ENCODE measurements at places on chromosomes 16 and 17.
A peak's percentile ranks its signal among the peaks of the same experiment; 100 is the strongest.

DNA sequence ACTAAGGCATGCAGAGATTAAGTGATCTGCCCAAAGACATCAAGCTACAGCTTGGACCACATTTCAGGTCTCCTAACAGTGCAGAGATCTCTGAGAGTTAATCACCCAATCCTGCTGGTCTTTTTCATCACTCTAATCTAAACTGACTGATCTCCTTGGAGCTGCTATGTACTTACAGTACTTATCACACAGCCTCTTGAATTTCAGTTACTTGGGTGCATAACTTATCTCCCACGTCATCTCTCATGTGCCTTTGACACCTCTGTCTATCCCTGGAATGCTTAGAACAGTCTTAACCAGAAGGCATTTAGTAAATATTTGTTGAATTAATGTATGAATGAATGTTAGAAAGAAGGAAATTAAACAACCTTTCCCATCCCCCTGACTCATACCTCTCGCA lies 139.0 kb downstream of the SNX11 start:
- no peak for DNase-seq

DNA sequence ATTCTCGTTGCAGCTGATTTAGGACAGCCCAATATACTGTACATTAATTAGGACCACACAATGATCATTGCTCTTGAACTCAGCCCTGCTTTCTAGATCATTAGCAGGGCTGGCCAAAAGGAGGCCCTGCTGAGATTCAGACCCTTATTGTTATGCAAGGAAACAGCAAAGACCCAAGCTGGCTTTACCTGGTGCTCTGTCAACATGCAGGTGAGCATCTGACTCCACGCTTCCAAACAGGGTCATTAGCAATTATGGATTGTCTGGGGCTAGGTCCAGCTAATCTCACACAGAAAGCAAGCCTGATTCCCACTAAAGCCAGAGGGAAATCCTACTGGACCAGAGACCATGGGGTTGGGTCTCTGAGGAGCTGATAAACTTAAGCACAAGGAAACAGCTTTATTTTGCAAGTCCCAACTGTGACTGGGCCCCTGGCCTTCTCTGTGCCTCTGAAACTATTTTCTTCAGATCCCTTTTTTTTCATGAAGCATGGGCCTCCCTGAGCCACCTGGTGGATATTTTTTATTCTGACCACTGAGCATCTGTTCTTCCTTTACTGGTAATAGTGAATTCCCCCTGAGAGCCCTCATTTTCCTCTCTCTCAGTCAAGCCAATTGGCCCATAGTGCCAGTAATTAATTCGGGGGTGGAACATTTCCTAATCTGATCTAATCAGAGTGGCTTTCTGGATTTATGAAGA lies 236.1 kb downstream of the GRIN2A start:
- DNase-seq = no peak

DNA sequence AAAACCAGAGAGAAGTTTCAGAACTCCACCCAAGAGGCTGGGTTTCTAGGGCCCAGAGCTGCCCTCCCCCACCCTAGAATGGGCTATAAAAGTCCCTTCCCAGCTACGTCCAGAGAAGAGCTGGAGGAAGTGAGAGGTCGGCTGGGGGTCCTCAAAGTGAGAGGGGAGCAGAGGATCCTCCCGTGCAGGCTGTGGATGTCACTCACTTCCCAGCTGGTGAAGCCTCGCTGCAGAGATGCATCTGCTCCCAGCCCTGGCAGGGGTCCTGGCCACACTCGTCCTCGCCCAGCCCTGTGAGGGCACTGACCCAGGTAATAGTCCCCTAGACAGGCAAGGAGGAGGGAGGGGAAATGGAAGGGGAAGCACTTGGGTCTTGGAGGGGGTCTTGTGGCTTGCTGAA lies at the start of gene EPX:
TSS of gene EPX (plus strand) at position 115 of the 400 bp plus-strand sequence. CDS start at position 236, 121 bp downstream.
- no peak for DNase-seq

GRCh38 chr17:13310858-13311257 lies 290.9 kb downstream of the HS3ST3A1 start:
- DNase-seq = no peak

- no peak for DNase-seq
Measured at GRCh38 chr16:52050418-52050817, 496.5 kb downstream of the TOX3 start.

DNA sequence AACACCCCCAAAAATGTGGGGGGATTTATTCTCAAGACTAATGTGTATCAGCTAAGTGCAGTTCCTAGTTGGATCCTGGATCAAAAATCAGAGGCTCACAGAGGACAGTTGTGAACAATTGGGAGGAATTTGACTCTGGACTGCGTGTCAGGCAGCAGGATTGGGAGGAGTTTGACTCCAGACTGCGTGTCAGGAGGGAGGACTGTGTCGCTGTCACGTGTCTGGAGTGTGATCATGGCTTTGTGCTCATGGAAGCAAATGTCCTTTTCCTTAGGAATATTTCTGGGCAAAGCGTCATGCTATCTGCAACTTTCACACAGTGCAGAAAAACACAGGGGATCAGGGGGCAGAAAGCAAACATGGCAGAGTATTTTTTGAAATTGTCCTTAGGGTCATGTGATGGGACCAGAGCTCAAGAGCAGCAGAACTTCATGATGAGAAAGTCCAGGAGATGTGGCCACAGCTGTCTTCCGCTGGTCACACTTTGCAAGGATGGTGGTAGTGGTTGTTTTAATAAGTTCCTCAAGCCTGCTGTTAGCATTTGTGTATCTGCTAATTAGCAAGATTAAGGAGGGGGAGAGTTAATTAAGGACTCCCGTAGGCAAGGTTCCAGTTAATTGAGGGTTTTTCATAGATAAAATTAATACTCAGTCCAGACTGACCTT lies 122.0 kb upstream of the CHMP6 start:
- DNase-seq = no peak

DNA sequence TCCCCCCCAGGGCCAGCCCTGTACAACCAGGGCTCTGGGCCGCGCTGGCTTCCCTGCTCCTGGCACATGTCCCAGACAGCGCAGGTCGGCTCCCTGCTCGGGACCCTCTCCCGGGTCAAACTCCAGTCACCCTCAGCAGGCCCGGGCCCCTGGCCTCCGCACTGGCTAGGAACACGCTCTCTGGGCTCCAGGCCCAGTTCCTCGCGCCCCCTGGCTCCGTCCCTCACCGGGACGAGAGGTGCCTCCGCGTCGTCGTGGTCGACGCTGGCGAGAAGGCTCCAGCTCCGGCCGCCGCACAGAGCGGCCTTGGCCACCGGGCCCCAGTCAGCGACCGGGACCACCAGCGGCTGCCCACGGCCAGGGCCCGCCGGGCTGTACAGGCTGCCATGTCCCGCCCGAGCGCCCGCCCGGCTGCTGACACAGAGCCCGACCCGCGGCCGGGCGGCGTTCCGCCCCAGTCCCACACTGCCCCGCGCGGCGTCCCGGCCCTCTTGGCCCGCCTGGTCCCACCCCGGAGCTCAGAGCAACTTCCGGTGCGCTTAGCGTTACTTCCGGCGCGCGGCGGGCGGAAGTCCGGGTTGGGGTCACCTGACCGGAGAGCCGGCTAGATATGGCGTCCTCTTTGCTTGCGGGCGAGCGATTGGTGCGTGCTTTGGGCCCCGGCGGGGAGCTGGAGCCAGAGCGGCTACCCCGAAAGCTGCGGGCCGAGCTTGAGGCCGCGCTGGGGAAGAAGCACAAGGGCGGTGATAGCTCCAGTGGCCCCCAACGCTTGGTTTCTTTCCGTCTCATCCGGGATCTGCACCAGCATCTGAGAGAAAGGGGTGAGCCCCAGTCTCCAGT lies at the start of gene POLDIP2:
TSS of gene POLDIP2 (minus strand) at position 467 of the 840 bp plus-strand sequence. CDS start at position 388, 79 bp downstream.
- DNase-seq = peak; percentile 83

- DNase-seq = no peak
Measured at GRCh38 chr16:5951486-5951885, 853.9 kb upstream of the EEF2KMT start.

DNA sequence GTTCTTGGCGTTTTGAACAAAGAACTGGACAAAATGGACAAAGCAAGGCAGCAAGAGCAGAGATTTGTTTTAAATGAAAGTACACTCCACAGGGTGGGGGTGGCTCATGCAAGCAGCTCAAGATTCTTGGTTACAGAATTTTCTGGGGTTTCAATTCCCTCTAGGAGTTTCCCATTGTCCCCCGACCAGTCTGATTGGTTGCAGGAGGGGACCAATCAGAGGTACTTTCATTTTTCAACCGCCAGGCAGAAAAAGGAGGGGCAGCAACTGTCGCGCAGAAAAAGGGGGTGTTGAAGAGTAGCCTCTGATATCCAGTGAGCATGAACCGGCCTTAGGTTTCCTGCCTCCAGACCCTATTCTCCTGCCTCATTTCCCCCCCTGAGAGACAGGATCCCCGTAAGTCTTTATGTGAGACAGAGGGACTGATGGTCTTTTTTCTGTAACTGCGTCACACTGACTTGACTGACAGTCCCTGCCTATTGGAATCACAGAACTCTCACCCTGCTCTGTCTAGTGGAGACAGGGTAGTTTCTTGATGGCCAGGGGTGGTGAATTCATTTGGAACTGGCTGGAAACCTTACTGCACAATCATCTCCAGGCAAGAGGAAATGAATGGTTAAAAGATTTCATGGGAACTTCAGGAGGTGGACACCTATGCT lies 59.4 kb upstream of the ALOX12 start:
- no peak for DNase-seq

DNA sequence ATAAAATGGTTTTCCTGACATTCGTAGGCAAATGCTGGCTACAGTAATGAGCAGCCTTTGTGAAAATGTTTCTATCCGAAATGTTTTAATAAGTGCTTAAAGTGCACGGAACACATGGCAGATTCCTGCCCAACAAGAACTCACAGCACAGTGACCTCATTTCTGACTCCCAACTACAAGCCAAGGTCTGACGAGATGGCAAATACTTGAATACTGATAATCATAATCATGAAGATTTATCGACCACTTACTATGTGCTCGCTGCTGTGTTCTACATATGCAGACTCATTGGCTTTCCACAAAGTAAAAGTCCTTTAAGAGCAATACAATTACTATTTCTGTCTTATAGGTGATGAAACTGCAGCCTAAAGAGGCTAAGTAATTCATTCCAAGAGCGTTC lies 238.1 kb upstream of the CDH5 start:
- DNase-seq = no peak

DNA sequence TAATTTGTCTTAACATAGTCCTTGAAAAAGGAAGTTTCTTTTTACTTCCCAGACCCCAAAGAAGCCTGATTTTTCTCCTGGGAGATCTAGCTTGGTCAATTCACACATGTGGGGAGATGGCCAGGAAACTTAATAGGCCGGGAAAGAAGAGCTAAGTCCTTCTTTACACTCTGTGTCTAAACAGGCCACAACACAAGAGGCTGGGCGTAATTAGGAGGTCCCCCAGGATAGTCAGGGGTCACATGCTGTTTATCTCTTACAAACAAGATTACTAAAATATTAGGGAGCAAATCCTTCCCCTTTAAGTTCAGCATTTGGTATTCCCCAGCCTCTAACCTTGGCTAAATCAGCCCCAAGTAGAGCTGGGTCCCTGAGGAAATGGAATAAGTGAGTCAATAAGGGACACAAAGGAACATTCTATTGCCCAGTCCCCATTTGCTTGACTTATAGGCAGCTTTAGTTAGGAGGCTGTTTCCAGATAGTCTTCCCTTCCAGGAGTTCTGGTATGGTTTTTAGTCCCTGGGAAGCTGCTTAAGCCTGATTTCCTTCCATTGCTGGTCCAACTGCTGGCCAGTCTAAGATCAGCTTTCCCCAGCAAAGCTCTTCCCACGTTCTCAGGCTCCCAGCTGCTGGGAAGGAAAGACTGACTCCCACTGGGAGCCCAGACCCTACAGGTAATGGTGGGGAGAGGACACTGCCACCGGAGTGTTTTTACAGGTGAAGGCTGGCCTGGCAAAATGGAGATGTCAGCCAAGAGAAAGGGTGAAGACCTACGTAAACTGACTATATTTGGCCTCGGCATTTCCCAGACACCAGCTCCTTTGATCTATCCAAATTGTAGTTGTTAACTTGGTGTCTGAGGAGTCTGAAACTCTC lies 14.1 kb upstream of the HOXB9 start:
- DNase-seq = no peak

DNA sequence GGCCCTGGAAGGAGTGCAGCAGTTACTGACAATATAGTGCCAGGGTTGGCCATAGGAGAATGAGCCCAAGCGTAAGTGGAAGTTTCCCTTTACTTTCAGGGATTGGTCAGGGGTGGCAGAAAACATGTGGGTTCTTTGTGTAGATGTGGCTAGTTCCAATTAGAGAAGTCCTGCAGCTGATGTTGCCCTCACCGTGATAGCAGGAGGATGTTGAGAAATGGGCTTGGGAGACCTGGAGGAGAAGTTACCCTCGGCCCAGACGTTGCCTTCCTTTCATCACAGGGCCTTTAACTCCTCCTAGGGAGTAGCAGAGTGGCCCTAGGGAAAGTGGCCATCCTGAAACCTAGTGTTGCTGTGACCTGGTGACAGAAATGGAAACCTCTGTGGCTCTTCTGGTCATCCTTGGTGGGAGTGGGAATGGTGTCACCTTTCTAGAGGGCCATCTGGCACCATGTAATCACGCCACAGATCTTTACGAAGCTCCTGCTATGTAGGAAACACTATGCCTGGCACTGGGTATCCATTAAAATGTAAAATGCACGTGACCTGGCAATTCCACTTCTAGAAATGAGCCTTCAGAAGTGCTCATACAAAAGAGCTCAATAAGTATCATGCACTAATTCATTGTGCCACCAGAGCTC lies 6.7 kb downstream of the TMEM92 start:
- no peak for DNase-seq

Data from AG09319 (cell line).